Gastroesophageal sphincter (tissue), 4 donors: ENCODE measurements at places on chromosomes 6 and 20. TPM values are rescaled to one million over a fixed set of nuclear protein-coding genes. Genes with fewer than 3 reads are reported as not detected.

- ATAC-seq = no peak
Measured at GRCh38 chr20:9388160-9388812, 126.1 kb upstream of the LAMP5 start.

The NOTCH4 gene
- total RNA-seq = 26.0 TPM

The ZNF391 gene
- total RNA-seq = 7.0 TPM

The APCDD1L gene
- total RNA-seq = 1.1 TPM

The TREML4 gene
- total RNA-seq = not detected
